ENCODE measurements at places on chromosomes 7 and 10.

- DNase-seq = no peak
These were observed 149.8 kb downstream of the HBP1 start for GRCh38 chr7:107318523-107319160.

GRCh38 chr7:140922741-140923345 lies 1.9 kb downstream of the BRAF start:
- DNase-seq = no peak

GRCh38 chr7:108908456-108908855 lies 338.8 kb downstream of the DNAJB9 start:
- DNase-seq = no peak

DNA sequence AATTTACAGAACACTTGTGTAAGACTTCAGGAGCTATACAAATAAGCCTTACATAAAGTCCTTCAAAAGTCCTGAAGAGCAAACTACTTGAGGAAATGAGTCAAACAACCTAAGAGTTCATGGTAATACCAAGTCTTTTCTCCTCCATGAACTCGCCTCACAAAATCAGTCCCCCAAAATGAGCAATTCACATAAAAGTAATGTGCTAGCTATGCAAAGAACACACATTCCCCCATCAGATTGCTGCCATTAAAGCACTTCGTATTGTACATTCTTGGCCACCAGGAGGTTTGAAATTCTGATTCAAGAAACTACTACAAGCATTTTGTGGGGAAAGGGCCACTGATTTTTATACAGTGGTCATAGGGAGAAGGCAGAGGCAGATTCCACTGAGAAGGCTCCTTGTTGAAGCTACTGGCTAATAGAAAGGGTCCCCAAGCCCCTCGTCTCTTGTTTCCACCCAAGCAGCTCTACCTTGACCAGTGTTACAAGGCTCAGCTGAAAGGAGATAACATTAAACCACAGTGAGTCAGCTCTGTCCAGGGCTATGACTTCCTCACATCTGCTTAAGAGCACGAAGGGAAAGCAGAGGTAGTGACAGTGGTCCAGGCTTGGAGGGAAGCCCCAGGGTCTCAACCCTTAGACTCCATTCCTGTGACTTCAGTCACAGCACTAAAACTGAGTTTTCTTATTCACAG lies 115.2 kb upstream of the CDK1 start:
- no peak for DNase-seq

DNA sequence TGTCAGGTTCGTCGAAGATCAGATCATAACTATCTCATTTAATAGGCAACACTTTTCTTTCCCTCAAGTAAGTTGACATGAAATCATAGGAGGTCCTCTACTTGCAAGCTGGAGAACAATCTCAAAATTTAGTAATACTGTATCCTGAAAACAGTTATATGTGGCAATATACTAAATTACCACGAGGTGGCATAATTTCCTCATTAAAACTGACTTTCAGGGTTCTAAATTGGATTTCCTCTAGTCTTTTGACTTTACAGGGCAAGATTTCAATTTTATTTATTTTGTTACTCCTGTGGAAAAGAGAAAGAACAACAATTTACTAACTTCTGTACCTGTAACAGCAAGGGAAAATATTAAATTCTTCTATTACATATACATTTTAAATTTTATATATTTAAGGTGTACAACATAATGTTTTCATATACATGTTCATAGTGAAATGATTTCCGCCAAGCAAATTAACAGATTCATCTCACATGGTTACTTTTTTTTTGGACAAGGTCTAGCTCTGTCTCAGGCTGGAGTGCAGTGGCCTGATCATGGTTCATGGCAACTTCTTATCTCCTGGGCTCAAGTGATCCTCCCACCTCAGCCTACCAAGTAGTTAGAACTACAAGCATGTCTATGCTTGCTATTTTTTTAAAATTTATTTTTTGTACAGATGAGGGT lies 53.4 kb upstream of the CYP2C18 start:
- DNase-seq = peak; percentile 34

GRCh38 chr7:38413784-38414183 lies 140.3 kb upstream of the TARP start:
- DNase-seq = no peak

- no peak for DNase-seq
These were observed 77.4 kb downstream of the TPST1 start for GRCh38 chr7:66282591-66282935.

DNA sequence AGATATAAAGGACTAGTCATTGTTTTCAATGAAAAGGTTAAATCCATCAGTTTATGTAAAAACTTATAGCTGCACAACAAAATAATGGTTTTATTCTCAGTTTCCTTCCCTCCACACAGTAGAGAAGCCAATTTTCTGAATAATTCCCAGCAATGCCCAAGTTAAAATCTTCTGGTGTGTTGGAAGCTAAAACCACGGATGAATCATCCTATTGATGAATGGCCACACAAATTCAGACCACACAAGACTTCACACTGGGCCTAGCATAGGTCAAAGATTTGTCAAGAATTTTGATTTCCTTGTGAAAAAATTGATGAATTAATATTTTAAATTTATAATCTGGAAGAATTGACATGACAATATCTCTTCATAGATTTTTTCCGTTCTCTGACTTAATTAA lies 617.6 kb downstream of the INHBA start:
- DNase-seq = no peak

DNA sequence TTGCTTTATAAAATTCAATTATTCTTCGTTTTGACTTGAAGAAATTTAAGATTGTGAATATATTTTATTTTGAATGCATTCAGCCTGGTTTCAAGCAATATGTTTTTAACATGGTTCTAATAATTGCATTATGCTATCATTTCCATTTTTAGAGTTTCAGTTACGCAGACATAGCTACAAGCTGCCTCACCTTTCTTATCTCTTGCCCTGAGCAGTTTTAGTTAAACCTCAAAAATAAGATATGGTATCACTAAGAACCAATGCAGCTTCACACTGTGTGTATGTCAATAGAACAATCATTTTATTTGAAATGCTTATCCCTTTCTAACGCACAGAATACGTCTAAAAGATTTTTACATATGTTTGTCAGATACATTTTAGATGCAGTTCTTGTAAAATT lies 632.6 kb upstream of the KCND2 start:
- DNase-seq = no peak

DNA sequence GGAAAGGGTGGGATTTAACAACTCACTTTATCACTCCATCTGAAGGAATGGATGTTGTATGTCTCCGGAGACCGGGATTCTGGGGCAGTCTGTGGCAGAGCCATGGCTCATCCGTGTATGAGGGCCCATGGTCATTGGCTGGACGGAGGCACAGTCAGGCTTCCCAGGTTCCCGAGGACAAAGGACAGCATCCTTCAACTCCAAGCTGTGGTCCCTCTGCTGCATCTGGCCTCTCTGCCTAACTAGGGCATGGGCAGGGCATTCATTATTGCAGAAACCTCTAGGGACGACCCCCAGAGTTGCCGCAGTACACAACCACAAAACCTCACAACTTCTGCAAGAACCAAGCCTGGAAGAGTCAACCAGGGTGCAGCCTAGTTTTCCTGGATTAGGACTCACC lies 525.2 kb downstream of the GLRX3 start:
- DNase-seq = no peak

DNA sequence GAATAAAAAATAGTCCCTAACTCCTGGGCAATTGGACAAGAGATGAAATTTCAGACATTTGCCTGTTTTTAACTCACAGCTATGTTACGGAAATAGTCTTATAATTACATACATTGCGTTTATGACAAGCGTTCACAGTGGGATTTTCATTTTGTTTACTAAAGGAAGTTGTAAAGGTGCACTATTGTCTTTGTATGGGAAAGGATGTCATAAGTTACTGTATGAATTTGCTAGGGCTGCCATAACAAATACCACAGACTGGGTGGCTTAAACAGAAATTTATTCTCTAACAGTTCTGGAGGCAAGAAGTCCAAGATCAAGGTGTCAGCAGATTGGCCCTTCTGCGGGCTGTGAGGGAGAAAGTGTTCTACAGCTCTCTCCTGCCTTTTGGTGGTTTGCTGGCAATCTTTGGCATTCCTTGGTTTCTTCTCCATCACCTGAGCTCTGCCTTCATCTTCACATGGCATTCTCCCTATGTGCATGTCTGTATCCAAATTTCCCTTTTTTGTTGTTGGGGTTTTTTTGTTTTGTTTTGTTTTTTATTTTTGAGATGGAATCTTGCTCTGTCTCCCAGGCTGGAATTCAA lies 5.6 kb downstream of the NFE2L3 start:
- DNase-seq = no peak

DNA sequence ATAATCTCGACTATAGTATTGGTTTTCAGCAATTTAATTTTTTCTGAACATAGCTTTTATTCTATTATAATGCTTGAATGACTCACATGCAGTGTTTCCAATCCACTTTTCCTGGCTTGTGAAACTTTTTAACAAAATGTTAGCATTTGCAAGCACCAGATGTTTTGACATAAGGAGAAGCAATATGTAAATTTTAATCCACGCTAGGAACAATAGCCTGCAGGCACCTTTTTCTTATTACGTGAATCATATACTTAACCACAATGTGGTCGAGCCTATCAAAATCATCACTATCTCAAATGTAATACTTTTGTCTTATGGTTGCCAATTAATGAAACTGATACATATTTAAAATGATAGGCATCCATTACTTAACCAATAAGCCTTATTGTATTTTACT lies 97.1 kb downstream of the TFEC start:
- DNase-seq = peak; percentile 1

- DNase-seq = no peak
These were observed 330.1 kb downstream of the PAXIP1 start for GRCh38 chr7:154672659-154673415.

GRCh38 chr7:65981965-65982792 lies at the start of gene GUSB:
Gene GUSB (minus strand): TSS chr7:65982213. CDS start chr7:65982183, 30 bp downstream.
- DNase-seq = peak; percentile 74

- no peak for DNase-seq
These were observed 231.0 kb downstream of the DIP2C start for GRCh38 chr10:458421-458851.

- no peak for DNase-seq
These were observed 47.4 kb downstream of the VPS50 start for GRCh38 chr7:93279541-93279940.

DNA sequence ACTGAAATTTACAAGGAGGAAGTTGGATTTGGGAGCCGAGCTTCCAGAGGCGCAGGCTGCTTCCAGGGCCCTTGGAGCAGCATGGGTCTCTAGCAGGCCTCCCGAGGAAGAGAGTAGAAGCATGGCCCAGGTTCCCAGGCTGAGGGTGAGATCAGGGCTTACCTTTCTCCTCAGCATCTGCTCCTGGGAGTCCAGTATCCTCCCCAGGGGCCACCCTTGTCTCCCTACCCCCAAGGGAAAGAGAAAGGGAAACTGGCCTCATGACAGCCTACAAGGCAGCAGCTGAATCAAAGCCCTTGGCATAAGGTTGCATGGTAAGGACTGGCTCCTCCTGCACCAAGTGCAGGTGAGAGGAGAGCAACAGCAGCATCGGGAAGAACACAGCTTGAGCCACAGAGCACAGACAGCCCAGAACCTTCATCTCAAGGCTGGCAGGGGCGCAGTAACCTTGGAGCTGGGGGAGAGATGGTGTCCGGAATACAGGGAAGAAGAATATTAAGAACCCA lies 114.5 kb downstream of the MARCHF5 start:
- DNase-seq = no peak

DNA sequence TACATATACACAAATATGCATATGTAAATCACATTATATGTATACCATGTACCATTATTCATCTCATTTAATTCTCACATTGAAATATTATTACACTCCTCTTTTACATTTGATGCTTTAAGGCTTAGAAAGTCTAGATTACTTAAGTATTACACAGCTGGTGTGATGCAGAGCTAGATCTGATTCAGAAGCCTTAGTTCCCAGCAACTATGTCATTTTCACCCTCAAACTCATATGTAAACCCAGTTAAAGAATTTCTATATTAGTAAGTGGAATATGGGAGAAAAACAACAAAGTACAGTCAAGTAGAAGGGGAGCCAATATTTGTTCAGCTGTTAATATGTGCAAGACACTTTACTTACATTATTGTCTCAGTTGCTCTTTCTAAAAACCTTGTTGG lies 74.3 kb upstream of the CSTF2T start:
- DNase-seq = no peak

- DNase-seq = no peak
These were observed 116.4 kb downstream of the TSPAN12 start for GRCh38 chr7:120741371-120742042.

GRCh38 chr10:121668314-121669027 lies 70.2 kb upstream of the FGFR2 start:
- no peak for DNase-seq

DNA sequence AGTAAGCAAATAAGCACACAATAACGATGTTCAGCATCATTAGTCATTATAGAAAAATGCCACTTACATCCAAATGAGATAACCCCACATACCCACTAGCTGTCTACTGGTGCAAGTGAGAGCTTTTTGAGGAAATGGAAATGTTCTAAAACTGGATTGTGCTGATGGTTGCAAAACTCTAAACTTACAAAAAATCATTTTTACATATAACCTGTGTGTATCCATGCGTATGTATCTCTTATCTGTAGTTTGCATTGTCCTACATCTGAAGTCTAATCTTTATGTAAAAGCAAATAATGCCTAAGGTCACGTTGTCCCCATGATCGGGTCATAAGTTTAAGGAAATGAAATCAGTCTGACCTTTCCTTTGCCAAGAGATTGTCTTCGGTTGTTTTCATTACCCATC lies 81.6 kb upstream of the DNAJB6 start:
- no peak for DNase-seq

DNA sequence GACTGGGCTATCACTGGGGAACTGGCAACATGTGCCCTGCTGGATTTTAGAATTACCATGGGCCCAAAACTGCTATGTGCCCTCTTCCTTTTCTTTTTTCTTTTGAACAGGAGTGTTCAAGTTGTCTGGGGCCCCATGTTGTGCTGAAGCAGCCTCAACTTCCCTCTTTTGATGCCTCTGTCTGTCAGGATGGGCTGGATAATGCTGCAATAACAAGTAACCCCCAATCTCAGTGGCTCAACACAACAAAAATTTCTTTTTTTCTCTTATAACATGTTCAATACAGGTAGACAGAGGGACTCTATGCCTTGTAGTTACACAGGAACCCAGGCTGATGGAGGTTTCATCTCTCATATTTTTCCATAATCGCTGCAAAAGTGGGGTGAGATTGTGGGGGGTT lies 8.2 kb upstream of the PCBD1 start:
- DNase-seq = no peak

DNA sequence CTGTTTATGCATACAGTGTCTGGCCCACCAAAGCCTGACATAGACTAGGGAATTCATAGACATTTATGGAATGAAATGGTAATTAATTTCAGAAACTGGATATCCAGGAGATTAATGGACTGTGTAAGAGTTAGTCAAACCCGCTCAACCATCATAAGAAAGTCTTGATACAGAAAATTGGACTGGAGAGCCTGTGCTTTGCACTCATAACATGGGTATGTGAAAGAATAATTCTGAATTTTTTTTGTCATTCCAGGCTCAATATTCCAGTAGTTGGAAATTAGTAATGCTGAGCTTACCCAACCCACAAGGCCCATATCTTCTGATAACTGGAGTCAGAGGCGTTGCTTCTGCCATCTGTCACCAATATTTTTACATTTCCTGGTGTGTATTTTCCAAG lies 799.7 kb upstream of the IGFBP3 start:
- no peak for DNase-seq

GRCh38 chr10:895324-895723 lies 36.2 kb downstream of the LARP4B start:
- DNase-seq = no peak

Measured in NCI-H446 (cell line).